ENCODE measurements at places on chromosomes 5 and 9.
A peak's percentile ranks its signal among the peaks of the same experiment; 100 is the strongest.

DNA sequence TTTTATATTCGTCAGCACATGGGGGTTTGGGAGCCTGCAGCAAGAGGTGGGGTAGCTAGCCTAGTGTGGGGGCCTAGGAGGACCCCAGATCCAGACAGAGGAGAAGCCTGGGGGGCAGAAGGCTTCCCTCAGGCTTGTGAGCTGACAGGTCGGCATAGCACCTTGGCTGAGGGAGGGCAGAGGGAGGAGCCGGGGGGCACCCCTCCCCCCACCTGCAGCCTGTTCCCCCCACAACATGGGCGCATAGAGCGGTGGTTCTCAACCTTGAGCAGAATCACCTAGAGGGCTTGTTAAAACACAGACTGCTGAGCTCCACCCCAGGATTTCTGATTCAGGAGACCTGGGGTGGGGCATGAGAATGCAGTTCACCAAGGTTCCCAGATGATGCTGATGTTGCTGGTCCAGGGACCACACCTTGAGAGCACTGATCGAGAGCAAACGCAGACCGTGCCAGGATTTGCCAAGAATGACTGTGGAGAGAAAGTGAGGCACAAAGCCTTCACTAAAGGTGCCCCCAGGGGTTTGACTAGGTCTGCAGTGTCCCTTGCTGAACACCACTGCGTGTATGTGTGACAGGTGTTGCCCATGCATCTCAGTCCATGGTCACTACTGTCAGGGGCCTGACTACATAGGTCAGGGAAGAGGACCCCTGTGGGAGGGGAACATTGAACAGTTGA, 163.3 kb downstream of the MACROH2A1 start:
- DNase-seq: no peak

GRCh38 chr5:50646591-50646990, 19.8 kb upstream of the PARP8 start:
- DNase-seq: no peak

DNA sequence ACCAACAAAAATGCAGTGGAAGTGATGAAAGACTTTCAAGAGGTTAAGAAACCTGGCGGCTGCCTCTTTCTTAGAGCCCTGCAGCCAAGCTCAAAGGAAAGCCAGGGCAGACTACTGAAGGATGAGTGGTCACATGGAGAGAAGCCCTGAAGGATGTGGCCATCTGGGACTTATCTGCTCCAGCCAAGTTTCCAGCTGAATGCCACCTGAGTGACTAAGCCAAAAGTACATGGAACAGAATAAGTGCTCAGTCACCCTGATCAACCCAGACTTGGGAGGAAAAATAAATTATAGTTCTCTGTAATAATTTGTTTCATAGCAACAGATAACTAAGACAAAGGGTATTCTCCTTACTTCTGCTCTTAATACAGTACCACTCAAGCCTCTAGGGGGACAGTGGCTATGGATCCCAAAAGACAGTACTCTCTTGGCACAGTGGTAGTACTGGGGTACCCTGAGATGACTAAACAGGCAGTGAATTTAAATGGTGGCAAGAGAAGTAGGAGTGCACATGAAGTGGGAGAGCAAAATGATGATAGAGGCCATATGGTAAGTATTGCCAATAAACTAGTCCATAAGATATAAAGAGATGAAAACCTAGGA, 182.3 kb downstream of the ELAVL2 start:
- DNase-seq: no peak

DNA sequence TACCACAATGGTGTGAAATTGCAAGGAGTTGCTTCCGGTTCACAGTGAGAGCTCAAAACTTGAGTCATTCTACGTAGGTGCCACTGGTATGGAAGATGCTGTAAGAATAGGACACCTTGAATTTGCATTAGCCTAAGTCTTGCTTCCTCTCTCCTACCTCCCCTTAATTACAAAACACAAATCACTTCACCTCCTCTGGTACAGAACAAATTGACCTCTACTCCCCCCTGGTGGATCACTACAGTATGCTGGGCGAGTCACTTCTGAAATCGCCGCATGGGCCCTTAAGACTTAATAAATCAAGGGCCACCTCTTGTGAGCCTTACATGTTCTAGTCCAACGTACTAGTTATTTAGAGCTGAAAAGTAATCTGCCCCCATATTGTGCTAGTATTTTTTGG, 145.3 kb upstream of the SMARCA2 start:
- peak; percentile 55 for DNase-seq

DNA sequence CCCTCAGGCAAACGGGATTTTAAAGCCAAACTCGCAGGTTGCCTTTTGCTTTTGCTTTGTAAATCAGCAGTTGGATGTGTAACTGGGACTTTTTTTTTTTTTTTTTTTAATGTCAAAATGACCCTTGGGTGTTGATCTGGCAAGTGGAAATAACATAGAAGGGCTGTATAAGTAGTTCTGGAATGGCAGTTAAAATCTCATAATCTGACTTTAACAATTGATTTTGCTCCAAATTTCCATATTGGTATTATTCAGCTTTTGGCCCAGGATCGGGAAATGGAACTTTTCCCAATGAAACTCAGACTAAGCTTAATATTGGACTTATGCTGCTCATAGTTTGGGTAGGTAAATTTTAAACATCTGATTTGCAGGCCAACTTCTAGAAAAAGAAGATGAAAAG, 346.8 kb upstream of the NUDT12 start:
- DNase-seq: no peak

GRCh38 chr9:70868041-70868440, 253.4 kb downstream of the TRPM3 start:
- DNase-seq: no peak

GRCh38 chr9:123238365-123238764, 30.0 kb downstream of the STRBP start:
- DNase-seq: no peak

DNA sequence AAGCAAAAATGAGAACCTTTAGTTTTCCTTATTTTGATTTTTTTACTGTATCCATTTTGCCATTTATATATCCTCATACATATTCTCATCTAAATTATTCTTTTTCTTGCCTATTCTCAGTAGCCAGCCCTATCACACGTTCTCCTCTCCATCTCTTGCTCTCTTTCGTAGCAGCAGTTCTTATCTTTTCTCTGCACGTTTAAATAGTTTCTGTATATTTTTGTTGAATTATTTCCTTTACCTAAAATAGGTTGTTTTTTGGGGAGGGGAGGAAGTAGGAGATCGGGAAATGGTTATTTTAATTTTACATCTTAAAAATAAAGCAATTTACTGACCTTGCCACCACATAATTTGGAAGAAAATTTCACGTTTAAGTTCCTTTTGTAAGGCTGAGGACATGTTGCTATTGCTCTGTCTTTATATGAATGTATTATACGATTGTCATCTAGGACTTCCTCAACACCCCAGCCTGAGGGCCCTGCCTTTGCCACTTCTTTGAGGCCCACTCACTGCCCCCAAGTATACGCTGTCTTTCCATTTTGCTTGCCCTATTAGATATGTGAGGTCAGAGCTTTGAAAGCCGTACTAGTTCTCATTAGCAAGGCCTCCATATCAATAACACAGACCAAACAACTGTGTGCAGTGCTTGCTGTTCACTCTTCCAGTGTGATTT, 140.3 kb downstream of the GNAQ start:
- DNase-seq: no peak

DNA sequence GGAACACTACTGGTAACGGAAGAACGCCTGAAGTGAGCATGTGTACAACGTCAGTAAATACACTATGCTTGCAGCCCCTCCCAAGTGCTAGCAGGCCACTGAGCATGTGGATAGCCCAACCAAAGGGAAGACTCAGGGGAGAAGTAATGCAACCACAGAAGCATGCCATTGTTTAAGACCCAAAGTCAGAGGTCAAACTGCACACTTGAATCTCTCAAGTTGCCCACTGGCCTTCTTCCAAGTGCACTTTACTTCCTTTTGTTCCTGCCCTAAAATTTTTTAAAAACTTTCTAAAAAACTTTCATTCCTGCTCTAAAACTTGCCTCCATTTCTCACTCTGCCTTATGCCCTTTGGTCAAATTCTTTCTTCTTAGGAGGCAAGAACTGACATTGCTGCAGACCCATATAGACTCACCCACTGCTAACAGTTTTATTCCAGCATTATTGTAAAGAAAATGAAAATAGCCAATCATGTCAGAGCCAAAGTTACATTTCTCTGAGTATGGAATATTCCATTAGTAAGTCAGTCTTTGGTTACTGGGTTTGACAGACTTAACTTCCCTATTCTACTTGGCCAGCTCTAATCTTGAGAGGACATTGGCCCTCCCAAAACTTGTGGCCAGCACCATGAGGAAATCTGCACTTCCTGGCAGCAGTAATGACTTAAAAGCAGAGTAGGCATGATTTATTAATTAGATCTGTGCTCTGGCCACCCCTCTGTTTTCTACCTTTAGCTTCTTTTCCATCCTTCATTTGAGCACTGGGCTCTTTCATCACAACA, 76.9 kb downstream of the TSSK1B start:
- DNase-seq: no peak

DNA sequence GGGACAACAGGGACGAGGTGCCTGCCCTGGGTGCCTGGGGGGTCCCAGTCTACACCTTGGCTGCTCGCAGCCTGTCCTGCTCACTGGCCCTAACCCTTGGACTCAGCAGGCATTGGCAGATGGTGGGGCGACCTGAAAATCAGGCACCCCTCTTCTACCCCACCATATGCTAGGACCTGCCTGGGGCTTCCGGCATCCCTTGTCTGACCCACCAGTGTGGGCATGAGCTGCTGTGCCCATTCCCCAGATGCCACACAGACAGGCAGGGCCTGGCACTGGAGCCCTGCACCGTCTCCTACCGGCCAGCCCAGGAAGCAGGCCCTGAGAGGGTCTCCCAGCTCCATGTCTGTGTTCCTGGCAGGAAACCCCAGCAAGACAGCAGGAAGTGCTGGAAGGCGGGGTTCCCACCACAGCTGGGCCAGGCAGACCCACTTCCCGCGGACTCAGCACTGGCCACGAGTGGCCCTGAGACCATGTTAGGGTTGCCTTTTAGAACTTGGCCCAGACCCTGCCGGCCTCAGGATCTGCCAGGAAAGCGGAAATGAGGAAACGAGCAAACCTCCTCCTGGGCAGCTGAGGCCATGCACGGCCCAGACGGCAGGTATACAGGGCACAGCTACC, 3.1 kb downstream of the NINJ1 start:
- peak; percentile 59 for DNase-seq

GRCh38 chr5:9765419-9766140, 135.4 kb upstream of the TAS2R1 start:
- no peak for DNase-seq

- no peak for DNase-seq
These were observed 109.5 kb downstream of the SMIM23 start for GRCh38 chr5:171895081-171895480.

DNA sequence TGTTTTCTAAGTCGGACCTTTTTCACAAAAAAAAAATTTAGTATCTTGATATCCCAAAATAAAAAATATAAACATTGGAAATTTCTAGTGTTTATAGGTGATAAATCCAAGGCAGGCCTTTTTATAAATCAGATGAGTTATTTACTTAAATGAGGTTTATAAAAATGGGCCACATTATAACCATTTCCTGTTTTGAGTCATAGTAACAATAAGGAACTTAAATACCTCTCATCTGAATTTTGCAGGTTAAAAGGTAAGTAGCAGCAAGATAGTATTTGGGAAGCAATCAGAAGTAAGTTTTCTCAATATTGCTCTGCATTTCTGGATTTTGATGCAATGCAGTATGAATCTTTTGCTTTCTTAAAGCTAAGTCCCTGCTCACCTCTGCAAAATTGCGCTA, 3.9 kb downstream of the SPTAN1 start:
- no peak for DNase-seq

DNA sequence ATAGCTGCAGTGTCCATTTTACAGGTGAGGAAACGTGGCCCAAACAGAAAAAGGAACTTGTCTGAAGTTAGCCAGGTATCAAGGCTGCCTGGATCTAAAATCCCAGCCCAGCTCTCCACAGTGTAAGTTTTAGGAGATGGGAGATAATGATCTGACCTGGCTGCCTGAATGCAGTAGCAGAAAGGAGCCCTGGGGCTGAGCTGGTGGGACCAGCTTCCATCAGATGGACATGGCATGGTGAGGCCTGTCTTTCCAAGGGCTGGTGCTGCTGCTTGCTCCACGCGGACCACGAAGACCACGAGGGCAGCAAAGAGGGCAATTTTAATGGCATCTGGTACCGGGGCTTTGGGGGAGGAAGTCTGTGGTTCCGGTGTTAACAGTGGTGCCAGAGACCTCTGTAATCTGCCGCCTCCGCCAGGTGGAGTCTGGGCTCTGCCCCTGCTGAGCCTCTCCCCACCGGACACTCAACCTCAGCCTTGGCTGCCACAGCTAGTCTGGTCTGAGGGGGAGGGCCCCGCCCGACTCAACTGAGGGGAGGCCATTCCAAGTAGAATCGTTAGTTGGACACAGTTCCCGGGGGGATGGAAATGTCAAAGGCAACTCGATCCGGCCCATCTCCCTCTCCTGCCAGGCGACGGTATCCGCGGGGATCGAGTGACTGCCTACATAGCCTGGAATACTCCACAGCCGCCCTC, 650 bp downstream of the MYORG start:
- DNase-seq: peak; percentile 54

DNA sequence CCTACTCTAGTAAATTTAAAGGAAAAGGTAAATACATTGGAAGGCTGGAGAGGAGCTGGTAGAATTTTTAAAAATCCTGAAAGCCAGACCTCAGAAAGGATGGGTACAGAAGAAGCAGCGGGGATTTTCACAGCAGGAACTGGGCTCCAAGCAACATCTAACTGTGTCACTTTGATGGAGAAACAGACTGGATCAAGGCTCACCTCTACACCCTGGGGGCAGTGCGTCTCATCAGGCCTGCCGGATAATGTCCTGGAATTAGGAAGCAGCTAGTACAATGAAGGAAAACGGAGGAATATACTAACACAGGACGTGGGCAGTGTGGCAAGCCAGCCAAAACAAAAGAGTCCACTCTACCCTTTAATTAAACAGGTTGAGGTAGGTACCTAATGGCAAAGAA, 463.6 kb downstream of the TAF11L14 start:
- no peak for DNase-seq

DNA sequence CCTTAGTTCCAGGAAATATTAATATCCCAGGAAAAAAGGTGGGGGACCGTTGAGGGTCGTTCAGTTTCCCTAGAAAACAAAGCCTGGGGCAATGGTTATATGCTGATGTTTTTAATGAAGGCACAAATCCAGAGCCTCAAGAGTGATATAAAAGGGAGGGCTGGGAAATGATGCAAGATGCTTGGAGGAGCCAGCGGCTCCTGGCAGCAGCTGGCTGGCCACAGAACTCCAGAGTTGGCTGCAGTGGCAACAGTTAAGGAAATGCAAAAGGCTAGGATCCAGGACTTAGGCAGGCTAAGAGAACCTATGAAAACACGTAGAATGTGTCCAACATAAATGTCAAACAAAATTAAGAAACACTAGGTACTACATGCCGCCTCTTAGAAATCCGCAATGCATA, 31.0 kb upstream of the B4GALT1 start:
- DNase-seq: no peak

GRCh38 chr5:98096155-98096554, 677.3 kb upstream of the RGMB start:
- DNase-seq: no peak
